Metanephros (tissue), 2 donors: ENCODE measurements at places on chromosomes 2 and 18. TPM values are rescaled to one million over a fixed set of nuclear protein-coding genes. Genes with fewer than 3 reads are reported as not detected.

The EGR4 gene
- not detected for total RNA-seq

The MOCOS gene
- 0.53 TPM for total RNA-seq

The RAB31 gene
- total RNA-seq: 24.3 TPM

The TNFRSF11A gene
- 6.2 TPM for total RNA-seq

The SP140 gene
- total RNA-seq: 0.47 TPM

The IER3IP1 gene
- 25.9 TPM for total RNA-seq

The FAM237A gene
- not detected for total RNA-seq

The FOXI3 gene
- total RNA-seq: 0.06 TPM

The AMER3 gene
- 0.23 TPM for total RNA-seq

The BUB1 gene
- 20.3 TPM for total RNA-seq

The MC5R gene
- total RNA-seq: 0.47 TPM

The RESP18 gene
- not detected for total RNA-seq

The DSG4 gene
- not detected for total RNA-seq

The LTBP1 gene
- 75.9 TPM for total RNA-seq

The LYG1 gene
- total RNA-seq: 1.1 TPM
